NCI-H1105 (cell line): ENCODE measurements at places on chromosomes 6 and 20.

GRCh38 chr6:87487555-87487954, 14.8 kb downstream of the SLC35A1 start:
- no peak for DNase-seq

DNA sequence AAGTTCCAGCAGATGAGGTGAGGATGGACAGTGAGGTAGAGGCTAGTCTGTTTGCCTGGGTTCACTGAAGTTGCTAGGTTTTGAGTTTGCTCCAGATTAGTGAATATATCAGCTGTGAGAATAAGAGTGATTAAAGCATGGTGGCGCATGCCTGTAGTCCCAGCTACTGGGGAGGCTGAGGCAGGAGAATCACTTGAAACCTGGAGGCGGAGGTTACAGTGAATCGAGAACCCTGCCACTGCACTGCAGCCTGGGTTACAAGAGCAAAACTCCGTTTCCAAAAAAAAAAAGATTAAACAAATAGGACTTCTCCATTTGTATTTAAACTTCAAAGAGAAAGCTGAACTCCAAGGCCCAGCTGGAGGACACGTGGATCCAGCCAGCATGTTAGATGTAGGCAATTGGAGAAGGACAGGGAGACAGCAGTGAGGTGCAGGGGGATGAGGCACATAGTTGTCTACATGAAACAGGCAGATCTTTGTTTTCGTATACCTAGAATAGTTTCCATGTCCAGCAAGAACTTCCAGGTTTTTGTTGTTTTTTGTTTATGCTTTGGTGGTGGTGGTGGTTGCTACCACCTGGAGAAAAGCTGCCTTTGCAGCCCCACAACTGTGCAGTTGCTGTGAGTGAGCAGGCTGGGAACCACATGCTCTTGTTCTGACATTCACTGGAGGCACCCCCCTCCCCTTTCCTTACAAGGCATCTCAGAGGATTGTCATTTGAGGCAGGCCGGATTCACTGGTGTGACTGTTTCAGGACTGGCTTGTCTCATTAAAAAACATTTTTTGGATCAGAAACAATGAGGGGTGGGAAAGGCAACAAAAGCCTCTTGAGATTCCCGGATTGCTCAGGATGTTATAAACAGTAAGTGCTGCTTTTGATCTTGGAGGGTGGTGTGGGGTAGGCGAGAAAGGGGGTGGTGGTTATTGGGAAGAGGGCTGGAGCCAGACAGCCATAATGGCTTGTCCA, 72.3 kb downstream of the JARID2 start:
- DNase-seq, result no peak

- DNase-seq, result no peak
Measured at GRCh38 chr6:20334334-20334733, 67.3 kb upstream of the E2F3 start.

DNA sequence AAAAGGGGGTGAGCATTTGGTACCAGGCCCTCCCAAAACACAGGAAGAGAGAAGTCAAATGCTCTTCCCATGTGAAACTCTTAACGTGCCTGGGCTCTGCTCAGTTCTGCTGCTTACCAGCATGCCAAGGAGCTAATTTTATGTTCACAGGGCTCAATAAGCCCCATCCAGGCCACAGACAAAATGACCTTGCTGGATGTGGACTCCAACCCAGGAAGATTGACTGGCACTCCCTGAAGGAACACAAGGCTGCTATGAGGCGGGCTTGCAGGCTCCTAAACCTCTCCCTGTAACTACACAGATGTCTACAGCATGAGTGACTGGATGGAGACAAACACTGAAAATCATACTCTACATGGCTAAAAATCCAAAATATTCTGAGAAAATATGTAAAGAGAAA, 50.6 kb downstream of the CHD6 start:
- no peak for DNase-seq

- no peak for DNase-seq
Measured at GRCh38 chr20:53657279-53657678, 63.6 kb upstream of the ZNF217 start.

DNA sequence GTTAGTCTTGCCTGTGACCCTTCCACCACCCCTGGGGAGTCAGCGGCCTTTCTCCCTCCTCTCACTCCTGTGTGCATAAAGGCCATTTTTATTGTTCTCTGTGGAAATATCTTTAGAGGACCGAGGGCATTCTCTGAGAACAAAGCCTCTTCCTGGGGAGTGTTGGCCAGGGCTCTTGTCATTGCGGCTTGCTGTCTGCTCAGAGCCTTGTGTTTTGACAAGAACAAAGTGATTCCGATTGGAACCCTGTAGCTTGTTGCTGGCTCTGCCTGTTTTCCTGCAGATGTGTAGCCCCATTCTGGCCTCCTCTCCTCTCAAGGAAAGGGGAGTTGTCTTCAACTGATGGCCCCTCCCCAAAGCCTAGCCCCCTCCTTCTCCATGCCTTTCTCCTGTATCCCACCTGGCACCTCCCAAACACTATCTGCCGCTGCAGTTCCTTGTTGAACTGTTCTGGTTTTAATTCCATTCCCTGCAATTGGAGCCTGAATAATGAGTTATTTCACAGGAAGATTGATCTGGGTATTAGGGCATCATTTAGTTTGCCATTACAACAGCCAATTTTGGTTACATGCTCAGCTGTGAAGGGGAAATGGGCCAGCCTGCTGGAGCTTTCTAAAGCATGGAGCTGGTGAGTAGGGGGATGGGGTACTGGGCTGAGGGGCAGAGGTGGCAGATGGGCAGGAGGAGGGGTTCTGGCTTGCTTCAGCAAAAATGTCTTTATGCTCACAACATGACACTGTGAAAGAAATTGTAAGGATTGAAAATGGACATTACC, 252.5 kb downstream of the LRFN2 start:
- DNase-seq, result no peak

- DNase-seq, result no peak
Measured at GRCh38 chr6:166936079-166936787, 20.1 kb downstream of the RNASET2 start.

GRCh38 chr6:128252341-128253176, 267.8 kb downstream of the PTPRK start:
- DNase-seq, result no peak

- DNase-seq, result no peak
Measured at GRCh38 chr20:25084626-25085187, 2.8 kb upstream of the VSX1 start.

DNA sequence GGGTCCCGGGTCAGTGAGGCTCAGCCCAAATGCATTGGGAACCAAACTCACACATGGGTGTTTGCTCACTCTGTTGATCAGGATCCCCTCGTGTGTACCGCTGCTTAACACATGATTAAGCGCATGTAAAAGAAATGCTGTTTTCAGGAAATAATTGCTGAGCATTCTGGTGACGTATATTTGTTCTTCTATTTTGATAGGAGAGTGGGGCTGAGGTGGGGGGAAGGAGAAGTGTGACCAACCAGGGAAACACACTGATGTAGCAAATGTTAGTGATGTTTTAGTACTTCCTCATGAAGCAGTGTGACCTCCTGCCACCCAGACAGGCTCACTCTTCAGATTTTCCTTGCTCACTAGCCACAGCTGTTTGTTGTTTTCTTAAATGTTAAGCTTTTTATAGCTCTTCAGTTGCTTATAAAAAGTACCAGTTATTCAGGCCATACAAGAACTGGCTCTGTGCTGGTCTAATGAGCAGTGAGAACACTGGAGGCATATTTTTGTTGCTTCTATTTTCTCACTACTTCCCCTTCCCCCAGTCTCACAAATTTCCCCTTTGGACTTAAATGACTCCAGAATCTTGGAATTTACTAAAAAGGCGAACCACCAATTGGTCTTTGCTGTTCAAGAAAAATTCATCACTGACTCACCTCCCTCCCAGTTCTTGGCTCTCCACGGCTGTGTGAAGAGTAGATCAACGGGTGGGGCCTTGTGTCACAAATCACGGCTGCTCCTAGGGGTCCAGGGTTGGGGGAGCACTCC, 79.2 kb upstream of the BACH2 start:
- no peak for DNase-seq

DNA sequence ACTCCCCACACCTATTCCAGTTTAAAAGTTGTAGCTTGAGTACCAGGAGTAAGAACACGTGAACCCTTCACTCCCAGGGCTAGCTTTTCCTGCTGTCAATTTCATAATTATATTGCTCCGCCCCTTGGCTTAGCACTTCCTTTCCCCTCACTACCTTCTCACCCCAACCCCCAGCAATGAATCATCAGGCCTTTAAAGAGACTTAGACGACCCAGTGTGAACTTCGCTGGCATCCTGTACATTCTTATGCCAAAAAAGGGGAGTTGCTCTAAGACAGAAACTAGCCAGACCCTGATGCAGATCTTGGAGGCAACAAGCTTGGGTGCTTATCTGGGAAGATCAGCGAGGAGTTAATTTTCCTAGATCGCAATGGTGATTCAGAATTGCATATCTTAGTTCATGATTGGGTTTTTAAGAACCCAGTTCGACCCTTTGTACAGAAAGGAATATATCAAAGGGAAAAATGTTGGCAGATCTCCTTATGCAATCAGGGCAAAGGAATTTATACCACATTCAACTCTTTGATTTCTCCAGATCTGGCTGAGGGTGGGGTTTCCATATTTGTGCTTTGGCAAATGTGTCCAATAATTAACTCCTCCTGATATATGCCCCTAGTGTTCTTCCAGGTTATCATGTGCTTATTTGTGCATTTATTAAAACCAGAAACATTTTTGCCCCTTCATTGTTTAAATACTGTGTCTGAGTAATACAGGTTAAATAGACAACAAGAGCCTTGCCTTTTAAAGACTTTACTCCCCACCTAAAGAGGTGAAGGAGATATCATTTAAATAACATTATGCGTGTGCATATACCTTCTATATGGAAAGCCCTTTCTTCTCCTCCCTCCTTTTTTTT, 8.1 kb upstream of the ATXN1 start:
- DNase-seq, result no peak

DNA sequence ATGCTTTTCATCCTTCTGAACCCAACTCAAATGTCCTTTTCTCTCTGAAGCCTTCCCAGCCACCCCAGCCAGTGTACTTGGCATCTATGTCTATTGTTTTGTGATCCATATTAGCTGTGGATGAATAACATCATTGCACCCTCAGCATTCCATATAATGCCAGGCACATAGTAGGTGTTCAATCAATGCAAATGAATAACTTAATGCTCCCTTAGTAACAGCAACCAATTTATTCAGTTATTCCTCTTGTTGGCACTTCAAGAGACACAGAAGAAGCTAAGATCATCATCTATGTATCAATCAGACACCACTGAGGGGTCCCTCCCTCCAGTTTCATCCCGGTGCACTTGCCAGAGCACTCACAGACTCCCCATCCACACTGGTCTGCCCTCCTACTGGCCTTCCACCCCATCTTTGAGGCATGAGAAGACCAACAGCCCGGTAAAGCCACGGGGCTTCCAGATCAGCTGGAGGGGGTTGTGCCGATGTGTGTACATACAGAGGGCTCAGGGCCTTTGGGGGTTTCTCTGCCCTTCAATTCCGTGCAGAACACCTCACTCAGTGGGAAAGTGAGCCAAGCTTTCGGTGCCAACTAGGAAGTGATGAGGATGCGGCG, 2.4 kb upstream of the TAF8 start:
- no peak for DNase-seq

DNA sequence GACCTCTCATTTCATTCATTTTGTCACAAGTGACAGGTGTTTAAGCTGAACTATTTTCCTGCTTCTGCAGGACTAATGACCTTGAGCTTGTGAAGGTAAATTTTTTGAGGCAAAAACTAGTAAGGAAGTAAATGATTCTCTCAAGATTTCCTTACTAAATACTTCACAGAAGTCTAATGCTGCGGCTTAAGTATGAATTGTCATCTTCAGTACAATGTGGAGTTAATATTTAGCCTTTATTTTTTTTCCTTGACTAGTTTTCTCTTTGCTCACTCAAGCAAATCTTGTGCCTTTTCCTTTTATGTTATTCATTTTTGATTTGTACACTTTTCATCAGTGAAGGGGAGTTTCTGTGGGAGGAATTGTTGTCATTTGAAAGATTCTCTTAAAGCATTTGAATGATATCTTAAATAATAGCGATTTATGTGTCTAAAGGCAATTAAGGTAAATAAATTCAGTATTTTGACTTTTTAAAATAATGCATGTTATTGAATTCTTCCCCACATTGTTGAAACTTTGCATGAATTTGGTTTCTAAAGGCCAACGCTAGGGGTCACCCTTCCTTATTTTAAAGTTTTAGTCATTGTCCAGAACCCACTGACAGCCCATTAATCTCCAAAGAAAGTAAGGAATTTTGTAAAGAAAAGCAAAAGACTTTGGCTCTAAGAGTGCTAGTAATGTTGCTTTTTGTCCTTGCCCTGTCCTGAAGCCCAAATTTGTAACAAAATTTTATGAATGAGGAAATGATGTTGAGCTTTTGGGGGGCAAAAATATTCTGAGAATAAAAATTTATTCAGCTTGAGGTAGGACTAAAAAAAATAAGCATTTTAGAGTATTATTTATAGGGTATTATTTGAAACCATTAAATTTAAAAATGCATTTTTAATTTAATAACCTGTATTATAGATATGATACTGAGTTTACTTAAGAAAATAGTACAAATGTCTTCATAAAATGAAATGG, 157.4 kb upstream of the LAMA2 start:
- peak; percentile 17 for DNase-seq

DNA sequence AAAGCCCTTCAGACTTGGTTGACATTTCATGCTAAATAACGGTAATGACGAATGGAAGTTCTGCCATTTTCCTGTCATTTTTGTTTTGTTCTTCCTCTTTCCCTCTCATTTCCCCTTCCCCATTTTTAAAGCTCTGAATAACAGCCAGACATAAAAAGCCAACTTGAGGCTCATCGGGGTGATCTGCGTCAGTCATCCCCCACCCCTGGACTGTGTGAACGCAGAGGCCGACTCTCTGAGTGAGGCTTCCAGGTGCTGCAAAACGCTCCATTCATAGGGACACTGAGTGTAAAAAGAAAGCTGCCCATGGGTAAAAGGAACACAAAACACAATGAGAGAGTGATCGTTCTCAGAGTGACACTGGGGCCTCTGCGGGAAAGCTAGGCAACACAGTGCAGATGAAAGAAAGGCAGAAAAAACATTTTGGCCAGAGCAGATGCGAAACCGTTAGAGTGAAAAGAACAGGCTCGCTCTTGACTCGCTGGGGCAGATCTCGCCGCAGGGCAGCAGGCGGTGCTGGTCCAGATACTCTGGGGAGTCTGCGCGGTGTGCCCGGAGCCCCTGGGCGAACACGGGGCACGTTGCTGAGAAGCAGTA, 684.8 kb downstream of the QKI start:
- DNase-seq, result no peak

DNA sequence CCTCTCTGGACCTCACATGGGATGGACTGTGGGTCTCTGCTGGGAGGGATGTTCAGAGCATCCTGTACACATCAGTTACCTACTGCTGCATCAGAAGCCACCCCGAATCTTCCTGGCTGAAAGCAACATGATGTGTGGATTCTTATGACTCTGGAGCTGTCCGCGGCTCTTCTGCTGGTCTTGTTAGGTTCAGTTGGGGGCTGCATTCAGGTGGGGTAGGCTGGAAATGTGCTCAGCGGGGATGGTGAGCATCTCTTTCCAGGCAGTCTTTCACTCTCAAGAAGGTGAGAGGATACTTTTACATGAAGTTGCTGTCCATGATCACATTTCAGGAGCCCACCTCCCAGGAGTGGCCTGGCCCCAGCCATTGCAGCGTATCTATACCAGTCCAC, 5.2 kb upstream of the CST5 start:
- DNase-seq, result no peak

DNA sequence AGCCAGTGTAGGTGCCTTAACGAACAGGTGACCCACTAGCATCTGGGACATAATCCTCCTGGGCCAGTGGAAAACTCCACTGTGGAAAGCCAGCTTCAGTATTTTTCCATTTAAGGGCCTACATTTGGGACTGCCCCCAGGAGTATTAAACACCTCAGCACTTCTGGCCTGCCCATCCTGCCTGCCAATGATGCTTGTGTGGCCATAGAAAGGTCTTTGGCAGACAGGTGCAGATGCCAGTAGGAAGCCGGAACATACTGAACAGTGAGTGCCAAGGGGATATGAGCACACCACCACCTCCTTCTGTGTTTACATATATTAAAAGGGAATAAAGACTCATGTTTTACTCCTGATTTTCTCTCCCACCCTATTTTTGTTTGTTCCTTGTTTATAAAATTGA, 19.9 kb downstream of the MCM8 start:
- no peak for DNase-seq
